ENCODE measurements at places on chromosomes 12 and 14.
A peak's percentile ranks its signal among the peaks of the same experiment; 100 is the strongest.

GRCh38 chr14:91114079-91115065 is 499 bp downstream of the DGLUCY start:
- peak; percentile 93 for DNase-seq

DNA sequence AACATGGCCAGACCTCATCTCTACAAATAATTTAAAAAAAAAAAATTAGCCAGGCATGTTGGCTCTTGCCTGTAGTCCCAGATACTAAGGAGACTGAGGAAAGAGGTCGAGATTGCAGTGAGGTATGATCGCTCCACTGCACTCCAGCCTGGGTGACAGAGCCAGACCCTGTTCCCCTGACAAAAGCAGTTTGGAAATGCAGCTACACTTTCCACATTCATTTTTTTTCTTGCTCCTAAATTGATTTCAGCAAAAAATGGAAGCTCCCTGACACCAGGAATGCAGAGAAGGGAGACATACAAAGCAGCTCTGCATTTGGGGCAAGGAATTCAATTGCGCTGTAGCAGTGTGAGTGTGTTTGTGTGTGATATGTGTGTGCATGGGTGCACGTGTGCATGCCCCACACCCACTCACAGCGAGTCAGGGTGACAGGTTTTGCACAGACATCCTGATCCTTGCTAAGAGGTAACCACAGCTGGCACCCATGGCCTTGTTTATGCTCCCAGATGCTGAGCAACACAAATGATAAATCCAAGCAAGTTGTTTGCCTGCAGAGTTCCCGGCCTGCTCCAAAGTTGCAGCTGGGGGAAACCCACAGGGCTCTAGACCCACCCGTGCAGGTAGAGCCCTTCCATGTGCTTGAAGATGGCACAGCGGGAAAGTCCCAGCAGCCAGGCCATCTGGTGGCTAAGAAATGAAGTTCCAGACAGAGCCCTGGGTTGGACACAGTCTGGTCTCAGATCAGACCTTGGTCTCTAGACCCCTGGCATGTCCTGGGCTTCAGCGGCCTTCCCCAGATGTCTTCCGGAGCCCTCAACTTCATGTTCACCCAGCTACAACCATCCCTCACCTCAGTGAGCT is 25.9 kb upstream of the BDKRB2 start:
- DNase-seq: no peak

- DNase-seq: no peak
Observed at GRCh38 chr14:68039593-68039992, 220.0 kb downstream of the RAD51B start.

DNA sequence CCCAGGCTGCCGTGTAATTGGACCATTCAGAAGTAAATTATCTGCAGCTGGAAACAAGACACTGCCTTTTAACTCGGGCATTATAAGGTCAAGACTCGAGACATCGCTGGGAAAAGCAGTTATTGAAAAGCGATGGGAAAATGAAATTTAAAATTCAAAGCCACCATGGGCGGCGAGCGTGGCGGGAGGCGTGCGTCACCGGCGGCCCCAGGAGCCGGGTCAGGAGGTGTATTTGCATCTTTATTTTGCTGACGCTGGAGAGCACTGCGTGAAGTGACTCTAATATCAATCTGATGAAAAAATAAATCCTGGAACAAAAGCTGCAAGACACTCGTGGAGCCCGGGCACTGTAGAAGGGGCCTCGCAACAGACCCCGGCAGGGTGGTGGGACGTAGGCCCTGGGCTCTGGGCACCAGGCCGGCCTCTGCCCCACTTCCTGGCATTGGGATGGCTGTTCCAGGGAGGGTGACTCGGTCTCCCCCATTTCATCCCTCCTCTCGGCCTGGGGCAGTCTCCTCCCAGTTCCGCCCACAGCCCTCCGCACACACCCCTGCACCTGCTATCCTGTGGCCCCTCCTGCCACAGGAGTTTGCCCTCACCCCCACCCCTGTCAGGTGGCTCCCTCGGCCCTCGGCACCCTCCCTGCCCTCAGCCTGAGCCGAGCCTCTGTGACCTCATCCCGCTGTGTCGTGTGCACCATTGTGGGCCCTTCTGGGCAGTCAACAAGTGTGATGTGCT is 196.2 kb downstream of the KIF26A start:
- no peak for DNase-seq

GRCh38 chr12:107090711-107091110 is 2.6 kb downstream of the CRY1 start:
- DNase-seq: no peak

DNA sequence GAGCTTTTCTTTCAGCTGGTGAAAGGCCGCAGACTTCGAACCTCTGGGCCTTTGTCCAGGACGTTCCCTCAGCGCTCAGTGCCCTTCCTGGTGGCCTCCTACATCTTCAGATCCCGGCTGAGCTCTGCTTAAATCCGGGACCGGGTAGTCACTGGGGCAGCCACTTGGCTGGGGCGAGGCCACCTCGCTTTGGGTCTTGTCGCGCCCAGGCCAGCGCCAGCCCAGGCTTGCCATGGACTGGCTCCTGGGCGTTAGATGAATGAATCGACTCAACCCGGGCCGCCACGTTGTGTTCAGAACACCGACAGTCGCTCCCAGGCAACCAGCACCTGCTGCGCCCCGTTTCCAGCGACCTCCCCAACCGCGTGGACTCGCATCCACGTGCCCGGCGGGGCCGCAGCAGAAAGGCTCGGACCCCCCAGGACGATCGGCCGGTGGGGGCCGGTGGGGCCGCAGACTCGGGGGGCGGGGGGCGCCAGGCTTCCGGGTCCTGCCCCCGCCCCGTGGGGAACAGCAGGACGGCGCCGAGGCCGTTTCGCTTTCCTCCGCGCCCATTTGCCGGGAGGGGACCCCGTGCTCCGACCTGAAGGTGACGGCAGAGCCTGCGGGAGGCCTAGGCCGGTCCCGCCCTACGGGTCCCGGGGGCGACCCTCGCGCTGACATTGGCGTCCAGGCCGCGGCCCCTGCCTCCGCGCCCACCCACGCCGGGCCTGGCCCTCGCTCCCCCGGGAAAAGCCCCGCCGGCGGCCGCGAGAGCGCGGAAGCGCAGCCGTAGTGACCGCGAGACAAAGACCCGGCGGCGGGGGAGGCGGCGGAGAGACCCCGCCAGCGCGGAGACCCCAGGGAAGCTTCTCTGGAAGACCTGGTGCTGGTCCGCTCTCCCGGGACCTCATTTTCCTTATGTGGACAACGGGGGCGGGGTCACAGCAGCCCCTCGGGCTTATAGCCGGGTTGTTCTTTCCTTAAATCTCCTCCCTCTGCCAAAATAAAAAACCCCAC is 37.3 kb upstream of the RCOR1 start:
- no peak for DNase-seq

- no peak for DNase-seq
Observed at GRCh38 chr14:42368234-42368633, 761.6 kb downstream of the LRFN5 start.

DNA sequence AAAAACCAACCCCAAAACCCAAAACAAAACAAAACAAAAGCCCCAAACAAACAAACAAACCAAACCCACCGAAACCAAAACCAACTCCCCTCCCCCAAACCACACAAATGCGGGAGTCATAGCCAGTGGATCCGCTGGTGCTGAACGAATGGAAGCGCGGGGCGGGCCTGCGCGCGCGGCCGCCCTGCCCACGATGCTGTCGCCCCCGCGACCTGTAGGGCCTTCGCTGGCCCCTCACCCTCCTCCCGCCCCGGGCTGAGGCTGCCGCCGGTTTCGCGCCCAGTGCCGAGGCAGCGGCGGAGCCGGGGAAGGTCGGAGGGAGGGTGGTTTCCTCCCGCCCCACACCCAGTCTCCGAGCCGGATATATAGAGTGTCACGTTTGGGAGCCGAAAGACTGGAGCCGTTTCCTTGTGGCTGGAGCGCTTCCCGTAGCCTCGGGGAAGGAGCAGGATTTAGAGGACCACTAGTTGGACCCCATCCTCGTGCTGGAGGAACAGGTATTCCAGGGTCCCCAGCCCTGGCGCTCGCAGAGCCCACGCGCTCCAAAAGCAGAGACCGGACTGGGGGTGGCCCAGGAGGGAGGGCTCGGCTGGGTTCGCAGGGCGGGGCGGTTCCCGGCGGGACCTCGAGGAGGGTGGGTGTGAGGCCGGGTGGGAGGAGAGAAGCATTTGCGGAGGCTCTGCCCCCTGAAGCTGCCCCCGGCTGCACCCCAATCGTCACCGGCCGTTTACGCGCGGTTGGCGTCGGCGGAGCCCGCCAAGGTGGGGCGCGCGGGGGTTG is at the start of gene FAR2:
FAR2 (plus strand) TSS at position 368 of the 780 bp plus-strand sequence. CDS start 121,172 bp downstream, outside the sequence.
- no peak for DNase-seq

DNA sequence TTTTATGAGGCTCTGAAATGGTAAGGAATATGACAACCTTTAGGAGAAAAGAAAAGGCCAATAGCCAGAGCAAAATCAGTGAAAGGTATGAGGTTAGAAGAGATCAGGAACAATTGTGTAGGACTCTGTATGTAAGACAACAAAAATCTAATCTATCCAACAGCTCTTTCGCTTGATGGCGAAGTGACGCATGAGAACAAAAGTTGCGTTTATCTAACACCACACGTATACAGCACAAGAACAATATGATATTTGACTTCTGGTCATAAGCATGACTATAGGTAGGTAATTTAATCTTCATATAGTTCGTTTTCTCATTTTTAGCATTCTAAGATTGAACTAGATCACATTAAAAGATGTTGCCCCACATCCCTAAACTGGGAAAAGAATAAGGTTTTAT is 1.5 kb downstream of the CLECL1 start:
- DNase-seq: no peak

DNA sequence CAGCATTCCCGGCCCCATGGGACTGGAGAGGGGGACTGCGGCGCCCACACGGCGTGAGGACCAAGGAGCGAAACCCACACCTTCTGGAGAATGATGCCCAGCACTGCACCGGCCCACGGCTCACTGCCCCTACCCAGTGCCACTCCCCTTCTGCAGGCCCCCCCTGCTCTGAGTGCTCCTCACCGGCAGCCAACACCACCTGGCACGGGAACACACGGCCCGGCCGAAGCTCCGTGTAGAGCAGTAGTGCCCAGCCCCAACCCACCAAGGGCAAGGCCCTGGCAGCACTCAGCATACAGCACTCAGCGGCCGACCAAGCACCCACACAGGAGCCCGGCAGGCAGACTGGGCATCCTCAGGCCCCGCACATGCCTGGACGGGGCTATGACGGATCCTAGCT is 13.4 kb downstream of the BTBD6 start:
- DNase-seq: no peak

- DNase-seq: no peak
Observed at GRCh38 chr12:69052613-69053408, 119.8 kb upstream of the CPM start.

GRCh38 chr12:88693837-88694445 is 113.7 kb upstream of the KITLG start:
- no peak for DNase-seq

DNA sequence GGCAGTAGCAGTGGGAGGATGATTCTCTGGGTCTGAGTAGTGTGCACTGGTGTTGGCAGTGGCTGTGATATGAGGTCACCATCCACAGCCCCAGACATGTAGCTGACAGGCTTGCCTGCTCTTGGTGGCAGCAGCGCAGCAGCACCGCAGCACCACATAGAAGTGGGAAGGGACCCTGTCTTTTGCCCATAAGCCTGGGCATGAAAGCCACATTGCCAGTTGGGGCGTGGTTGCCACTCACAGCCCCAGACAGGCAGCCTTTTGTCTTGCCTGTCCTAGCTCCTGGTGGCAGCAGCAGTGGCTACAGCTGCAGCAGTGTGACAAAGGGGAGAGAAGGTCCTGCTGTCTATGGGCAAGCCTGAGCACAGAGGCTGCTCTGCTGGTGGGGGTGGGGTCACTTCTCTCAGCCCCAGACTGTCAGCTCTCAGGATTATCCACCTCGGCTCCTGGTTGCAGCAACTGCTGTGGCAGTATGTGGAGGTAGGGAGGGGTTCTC is 71.5 kb downstream of the BRMS1L start:
- peak; percentile 59 for DNase-seq

DNA sequence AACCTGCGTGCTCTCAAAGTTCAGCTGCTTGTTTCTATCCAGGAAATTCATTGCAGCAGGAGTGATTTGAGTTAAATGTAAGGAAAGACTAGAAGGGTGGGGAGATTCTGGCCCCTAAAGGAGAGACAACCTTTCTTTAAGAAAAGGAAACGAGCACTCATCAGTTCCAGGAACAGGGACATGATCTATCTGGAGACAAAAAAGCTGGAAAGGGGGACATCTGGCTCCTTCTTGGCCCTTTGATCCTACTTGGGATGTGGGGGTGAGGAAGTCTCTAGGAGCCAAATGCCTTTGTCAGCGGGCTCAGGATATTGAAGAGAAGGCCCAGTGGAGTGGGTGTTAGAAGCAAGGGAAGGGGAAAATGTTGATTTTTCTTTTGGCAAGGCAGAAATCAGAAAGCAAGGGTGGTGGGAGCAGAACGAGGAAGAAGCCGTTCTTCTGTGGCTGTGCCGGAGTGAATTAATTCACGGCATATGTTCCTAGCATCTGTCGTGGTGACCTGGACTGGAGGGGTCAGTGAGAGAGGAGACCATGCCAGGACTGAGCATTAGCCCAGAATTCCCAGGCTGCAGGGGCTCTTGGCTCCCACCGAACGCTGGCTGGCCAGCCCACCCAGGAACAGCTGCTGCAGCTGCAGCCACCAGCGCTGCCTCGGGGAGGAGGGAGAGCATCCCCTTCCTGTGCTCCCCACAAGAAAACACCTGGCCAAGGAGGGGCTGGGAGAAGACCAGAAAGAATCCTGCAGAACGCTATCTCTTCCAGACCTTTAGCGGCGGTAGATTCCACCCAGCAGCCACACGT is 62.8 kb upstream of the GPATCH2L start:
- DNase-seq: no peak

DNA sequence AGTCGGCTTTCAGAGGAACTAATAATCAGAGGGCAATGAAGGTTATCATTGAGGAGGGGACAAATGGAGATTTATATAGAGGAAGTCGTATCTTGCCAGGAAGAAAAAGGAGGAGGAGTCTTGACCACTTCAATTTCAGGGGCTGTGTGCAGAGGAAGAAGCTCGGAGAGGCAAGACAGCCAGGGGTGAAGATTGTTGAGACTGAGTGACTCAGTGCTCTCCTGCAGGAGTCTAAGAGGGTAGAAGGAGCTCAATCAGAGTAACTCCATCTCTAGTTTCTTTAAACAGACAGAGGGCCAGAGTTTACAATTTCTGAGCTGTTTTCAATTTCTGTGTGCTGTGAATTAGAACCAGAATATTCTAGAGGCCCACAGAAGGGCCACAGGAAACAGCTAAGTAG is 439.3 kb upstream of the PRICKLE1 start:
- no peak for DNase-seq

DNA sequence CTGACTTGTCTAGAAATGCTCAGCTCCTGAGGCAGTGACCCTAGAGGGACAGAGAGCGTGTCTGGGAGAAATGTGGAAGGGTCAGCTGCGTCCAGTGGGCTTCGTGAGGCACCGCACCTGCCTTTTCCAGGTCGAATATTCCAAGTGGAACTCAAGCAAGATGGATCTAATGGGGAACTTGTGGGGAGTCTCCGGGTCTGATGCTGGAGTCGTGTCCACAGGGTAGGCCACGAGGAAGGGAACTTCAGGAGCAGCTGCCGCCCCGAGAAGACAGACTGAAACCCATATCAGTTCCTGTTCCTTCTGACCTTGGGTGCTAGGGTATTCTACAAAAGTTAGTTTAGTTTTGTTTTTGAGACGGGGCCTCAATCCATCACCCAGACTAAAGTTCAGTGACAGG is 67.5 kb downstream of the TNFAIP2 start:
- no peak for DNase-seq

GRCh38 chr14:100611811-100612480 is 24.7 kb upstream of the BEGAIN start:
- DNase-seq: no peak

All from amygdala (tissue), 56 donors.